T-helper 17 cell (primary cell): ENCODE measurements at places on chromosomes 5 and 9.

DNA sequence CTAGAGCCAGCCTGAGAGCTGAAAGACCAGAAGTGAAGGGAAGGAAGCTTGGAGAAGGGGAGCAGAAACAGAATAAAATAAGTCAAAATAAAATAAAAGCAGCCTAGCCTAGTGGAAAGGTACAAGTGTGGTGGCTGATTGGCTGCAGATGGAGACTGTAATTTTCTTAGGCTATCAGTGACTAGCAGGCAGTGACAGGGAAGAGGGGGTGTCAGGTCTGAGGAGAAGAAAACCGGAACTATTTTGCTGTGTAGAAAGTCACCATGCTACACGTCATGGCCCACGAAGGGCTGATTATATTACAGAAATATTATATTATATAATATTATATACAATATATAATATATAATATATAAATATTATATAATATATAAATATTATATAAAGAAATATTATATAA lies 98.1 kb upstream of the TAF11L2 start:
- no peaks in the 10 kb centered on the region for H3K27me3 ChIP-seq
- H3K27ac ChIP-seq, result no peak overlapping the region
- H3K4me3 ChIP-seq, result no peak overlapping the region
- no peaks in the 10 kb centered on the region for H3K36me3 ChIP-seq
- no peaks in the 10 kb centered on the region for H3K4me1 ChIP-seq

DNA sequence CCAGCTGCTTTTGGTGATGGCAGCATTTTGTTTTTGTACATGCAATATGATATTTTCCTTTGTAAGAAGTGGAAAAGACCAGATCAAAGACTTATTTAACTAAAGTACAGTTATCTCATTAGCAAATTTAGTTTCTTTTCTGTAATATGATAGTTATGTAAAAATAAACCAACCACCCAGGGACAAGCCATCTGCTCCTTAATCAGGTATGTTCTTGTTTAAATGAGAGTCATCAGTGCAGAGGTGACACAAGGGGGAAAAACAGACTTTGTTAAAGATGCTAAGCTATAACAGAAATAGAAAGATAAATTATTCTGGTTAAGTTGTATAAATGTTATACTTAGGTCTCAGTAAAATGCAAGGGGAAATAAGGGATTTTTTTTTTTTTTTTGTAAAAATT lies 805.7 kb upstream of the SEMA6A start:
- no peaks in the 10 kb centered on the region for H3K4me1 ChIP-seq
- DNase-seq, result no peak
- no peak overlapping the region for H3K27ac ChIP-seq
- no peaks in the 10 kb centered on the region for H3K36me3 ChIP-seq

- H3K27me3 ChIP-seq, result no peaks in the 10 kb centered on the region
- no peak for DNase-seq
- no peak overlapping the region for H3K4me3 ChIP-seq
Observed at GRCh38 chr5:140216478-140217074, 41.6 kb downstream of the CYSTM1 start.

DNA sequence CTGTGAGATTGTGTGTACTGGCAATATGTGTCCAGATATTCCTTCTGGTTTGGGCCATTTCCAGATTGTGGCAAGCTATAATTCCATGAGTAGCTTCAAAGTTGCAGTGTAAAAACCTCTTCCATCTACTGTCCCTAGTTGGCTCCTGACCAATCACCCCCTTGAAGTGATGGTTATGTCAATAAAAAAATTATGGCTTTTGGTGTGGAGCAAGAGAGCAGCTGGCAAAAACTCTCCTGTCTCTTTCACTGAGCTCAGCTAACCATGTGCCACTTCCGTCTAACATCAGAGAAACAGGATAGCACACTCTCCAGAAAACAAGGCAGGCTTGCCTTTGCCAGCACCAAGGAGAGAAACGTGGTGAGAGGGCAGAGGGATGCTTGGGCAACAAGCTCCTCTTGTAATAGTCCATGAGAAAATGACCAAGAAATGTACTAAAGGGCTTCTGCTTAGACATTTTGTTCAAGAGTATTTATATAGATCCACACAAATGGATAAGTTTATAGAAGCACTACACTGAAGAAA lies 914.4 kb upstream of the SEMA6A start:
- no peaks in the 10 kb centered on the region for H3K27me3 ChIP-seq
- no peak overlapping the region for H3K27ac ChIP-seq
- H3K4me3 ChIP-seq, result no peak overlapping the region
- no peak for DNase-seq

DNA sequence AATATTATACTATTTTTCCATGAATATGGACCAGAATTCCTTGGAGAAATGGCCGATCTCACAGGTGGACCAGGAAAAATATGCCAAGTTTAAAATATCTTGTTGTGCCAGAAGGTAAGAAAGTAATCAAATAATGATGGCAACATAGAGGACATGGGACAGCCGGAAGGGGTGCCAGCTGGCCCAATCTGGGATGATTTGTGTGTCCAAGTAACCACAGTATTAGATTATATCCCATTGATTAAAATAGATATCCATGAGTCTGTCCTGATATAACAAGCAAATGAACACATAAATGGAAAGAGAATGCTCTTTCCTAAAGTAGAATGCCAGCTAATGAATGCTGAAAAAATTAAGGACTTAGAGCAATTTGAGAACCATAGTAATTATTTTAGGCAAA lies 39.6 kb upstream of the ANKRD55 start:
- H3K4me1 ChIP-seq, result peaks cover 23% of the 10 kb centered on the region
- peaks cover 5% of the 10 kb centered on the region for H3K36me3 ChIP-seq
- H3K27ac ChIP-seq, result peak overlapping the region; percentile 8
- no peak overlapping the region for H3K4me3 ChIP-seq
- no peaks in the 10 kb centered on the region for H3K27me3 ChIP-seq

DNA sequence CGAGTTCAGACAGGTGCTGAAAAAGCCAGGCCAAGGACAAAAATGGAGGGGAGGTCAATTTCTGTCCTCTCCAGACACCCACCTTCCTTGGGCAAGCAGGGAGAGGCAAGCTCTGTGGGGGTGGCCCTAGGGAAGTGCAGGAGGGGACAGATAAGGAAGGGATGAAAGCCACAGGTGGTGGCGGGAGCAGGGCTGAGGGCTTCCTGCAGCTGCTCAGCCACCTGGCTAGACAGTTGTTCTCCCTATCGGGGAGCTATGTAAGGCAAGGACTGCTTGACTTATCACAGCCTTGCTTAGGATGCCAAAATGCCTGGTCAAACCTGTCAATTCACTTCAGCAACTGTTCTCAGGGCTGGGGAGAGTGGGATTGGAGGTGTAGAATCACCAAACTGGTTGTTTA lies 266.1 kb downstream of the ZSWIM6 start:
- H3K27me3 ChIP-seq, result peaks cover 35% of the 10 kb centered on the region
- H3K4me1 ChIP-seq, result no peaks in the 10 kb centered on the region
- H3K36me3 ChIP-seq, result no peaks in the 10 kb centered on the region
- H3K4me3 ChIP-seq, result no peak overlapping the region
- H3K27ac ChIP-seq, result no peak overlapping the region

GRCh38 chr9:86943201-86944113 lies 3.8 kb downstream of the GAS1 start:
- H3K36me3 ChIP-seq, result peaks cover 5% of the 10 kb centered on the region
- H3K4me3 ChIP-seq, result no peak overlapping the region
- H3K4me1 ChIP-seq, result peaks cover 5% of the 10 kb centered on the region
- DNase-seq, result no peak
- peaks cover 50% of the 10 kb centered on the region for H3K27me3 ChIP-seq

GRCh38 chr5:90353254-90353653 lies 56.3 kb downstream of the CETN3 start:
- DNase-seq, result no peak
- no peak overlapping the region for H3K27ac ChIP-seq
- no peaks in the 10 kb centered on the region for H3K36me3 ChIP-seq
- H3K4me3 ChIP-seq, result no peak overlapping the region
- H3K27me3 ChIP-seq, result peaks cover 12% of the 10 kb centered on the region

GRCh38 chr9:38486837-38487236 lies 62.6 kb upstream of the IGFBPL1 start:
- H3K27ac ChIP-seq, result no peak overlapping the region
- no peaks in the 10 kb centered on the region for H3K4me1 ChIP-seq
- no peak overlapping the region for H3K4me3 ChIP-seq
- H3K36me3 ChIP-seq, result peaks cover 3% of the 10 kb centered on the region

DNA sequence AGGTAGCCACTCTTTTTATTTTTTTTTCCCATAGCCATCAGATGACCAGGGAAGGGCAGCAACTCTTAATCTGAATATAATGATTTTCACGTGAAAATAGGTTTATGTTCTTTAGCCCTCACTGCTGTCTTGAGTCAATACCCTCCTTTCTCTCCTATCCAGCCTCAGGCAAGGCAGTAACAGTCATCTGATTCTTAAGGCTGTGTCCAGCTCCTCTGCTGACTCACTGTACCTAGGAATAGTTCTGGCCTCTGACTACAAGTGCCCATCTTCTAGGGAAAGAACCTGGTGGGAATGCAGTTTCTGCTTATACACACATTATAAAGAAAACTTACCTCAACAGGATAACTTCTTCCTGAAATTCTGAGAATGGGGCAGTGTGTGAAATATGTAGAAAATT lies 30.7 kb downstream of the DHX29 start:
- no peak overlapping the region for H3K4me3 ChIP-seq
- H3K36me3 ChIP-seq, result peaks cover 13% of the 10 kb centered on the region
- no peaks in the 10 kb centered on the region for H3K27me3 ChIP-seq
- H3K4me1 ChIP-seq, result peaks cover 6% of the 10 kb centered on the region
- H3K27ac ChIP-seq, result no peak overlapping the region
- DNase-seq, result no peak

- H3K36me3 ChIP-seq, result no peaks in the 10 kb centered on the region
- H3K27ac ChIP-seq, result no peak overlapping the region
- peaks cover 35% of the 10 kb centered on the region for H3K27me3 ChIP-seq
- DNase-seq, result no peak
- H3K4me1 ChIP-seq, result peaks cover 2% of the 10 kb centered on the region
Observed at GRCh38 chr5:150616024-150616470, 24.4 kb upstream of the SYNPO start.

GRCh38 chr9:85224729-85225128 lies 517.0 kb downstream of the AGTPBP1 start:
- H3K36me3 ChIP-seq, result no peaks in the 10 kb centered on the region
- peaks cover 16% of the 10 kb centered on the region for H3K27me3 ChIP-seq
- no peak for DNase-seq
- H3K4me3 ChIP-seq, result no peak overlapping the region
- no peaks in the 10 kb centered on the region for H3K4me1 ChIP-seq
- no peak overlapping the region for H3K27ac ChIP-seq

DNA sequence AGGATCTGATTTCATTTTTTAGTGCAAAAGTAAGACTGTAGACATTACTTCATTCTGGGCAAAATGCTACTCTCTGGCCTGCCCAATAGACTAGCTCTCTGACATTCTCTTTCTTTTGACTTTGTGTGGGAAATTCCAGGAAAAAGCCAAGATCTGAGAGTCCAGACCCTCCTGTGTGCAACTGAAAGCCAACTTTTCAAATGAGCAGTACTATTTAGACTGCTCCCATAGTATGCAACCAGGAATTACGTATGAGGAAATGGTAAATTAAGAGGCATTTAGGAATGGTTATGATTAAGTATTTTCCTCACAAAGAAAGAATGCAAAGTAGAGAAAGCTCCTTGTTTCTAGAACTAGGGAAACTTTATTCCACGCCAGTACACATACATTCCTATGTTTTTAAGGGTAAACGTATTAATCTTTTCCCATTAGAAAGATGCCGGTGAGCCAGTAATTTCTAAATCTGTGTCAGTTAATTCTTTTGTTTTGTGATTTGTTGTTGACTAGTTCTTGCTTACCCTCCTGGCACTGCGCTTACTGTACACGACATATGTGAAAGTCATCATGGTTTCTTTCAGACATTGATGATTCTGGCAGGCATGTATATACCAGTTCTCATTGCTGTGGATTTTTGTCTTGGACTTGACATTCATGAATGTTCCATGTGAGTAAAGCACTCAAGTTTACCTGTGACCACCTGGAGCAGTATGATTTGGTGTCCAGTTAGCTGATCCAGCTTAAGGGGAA lies 56.0 kb downstream of the AOPEP start:
- H3K4me1 ChIP-seq, result peaks cover 5% of the 10 kb centered on the region
- DNase-seq, result no peak
- H3K36me3 ChIP-seq, result no peaks in the 10 kb centered on the region
- no peak overlapping the region for H3K4me3 ChIP-seq
- no peak overlapping the region for H3K27ac ChIP-seq

DNA sequence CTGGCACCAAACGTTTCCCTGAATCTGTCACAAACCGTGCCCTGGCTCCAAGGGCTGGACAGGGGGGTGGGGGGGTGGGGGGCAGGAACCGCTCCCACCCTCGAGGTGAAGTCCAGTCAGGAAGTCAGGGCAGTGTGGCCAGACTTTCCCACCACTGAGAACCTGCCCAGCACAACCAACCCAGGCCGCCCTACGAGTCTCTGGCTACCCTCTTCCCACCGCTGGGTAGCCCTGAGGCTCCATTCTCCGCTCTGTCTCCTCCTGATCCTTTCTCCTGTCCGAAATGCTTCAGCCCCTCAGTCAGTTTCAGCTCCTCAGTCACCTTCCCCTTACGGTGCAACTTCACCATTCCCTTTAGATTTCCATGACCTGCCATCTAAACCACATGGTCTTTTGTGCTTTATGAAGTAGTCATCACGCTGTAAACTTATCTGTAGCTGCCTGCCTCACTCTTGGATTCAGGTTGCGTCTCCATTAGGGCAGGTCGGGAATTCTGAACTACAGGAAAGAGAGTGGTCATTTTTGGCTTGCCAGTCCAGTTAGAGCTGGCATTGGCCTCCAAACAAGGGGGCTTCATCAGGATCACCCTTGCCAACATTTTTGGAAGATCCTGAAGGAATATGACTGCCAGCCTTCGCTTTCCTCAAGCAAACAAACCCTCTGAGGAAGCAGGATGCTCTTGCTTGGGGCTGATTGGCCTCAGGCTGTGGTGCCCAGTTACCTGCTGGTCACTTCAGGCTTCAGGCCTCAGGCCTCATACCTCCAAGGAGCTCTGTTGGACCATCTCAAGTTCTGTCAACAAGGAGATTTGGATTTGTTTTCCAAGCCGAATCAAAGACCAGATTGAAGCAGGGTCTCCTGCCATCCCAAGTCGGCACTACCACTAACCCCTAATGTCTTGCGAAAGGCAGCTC lies 794 bp upstream of the DCAF12 start:
- peaks cover 6% of the 10 kb centered on the region for H3K36me3 ChIP-seq
- peak overlapping the region; percentile 98 for H3K4me3 ChIP-seq
- DNase-seq, result no peak

GRCh38 chr5:43138512-43138893 lies 17.8 kb downstream of the ZNF131 start:
- no peak for DNase-seq
- H3K27ac ChIP-seq, result peak overlapping the region; percentile 70

DNA sequence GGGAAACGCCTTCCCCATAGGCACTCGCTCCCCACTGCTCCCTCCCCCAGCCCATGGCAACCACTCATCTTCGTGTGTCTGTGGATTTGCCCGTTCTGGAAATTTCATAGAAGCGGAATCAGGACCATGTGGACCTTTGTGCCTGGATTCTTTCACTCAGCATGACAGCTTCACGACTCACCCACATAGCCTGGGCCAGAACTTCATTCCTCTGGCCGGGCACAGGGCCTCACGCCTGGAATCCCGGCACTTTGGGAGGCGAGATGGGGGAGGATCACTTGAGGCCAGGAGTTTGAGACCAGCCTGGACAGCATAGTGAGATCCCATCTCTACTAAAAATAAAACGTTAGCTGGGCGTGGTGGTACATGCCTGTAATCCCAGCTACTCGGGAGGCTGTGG lies 12.1 kb upstream of the DIPK1B start:
- no peak overlapping the region for H3K4me3 ChIP-seq
- no peak for DNase-seq
- H3K27me3 ChIP-seq, result peaks cover 24% of the 10 kb centered on the region
- peak overlapping the region; percentile 84 for H3K27ac ChIP-seq
